Spinal cord (tissue), 10 donors: ENCODE measurements at places on chromosomes 12 and 14. TPM values are rescaled to one million over a fixed set of nuclear protein-coding genes. Genes with fewer than 3 reads are reported as not detected.

GRCh38 chr12:124143726-124144125 is 151.2 kb upstream of the RFLNA start:
- DNase-seq: no peak

The ACOT4 gene
- polyA plus RNA-seq: 1.3 TPM

The KRT80 gene
- polyA plus RNA-seq: 0.12 TPM

DNA sequence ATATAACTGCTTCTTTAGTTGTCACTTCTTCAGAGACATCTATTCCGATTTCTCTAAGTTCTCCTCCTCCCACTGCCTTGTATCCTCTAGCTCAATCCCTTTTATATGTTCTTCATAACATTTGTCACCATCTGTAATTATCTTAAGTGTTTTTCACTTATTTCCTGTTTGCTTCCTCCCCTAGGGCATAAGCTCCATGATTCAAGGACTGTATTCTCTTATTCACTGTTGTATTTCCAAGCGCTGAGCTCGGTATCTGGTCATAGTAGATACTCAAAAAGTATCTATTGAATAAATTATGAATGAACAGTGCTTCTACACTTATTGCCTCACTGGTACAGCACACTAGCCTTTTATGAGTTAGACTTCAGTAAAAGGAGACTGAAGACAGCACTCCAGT is 109.0 kb upstream of the TMPO start:
- no peak for DNase-seq

GRCh38 chr14:74949859-74950573 is 5.4 kb downstream of the PGF start:
- DNase-seq: no peak

The EML5 gene
- polyA plus RNA-seq: 5.2 TPM

The SERPINA1 gene
- polyA plus RNA-seq: 6.6 TPM

DNA sequence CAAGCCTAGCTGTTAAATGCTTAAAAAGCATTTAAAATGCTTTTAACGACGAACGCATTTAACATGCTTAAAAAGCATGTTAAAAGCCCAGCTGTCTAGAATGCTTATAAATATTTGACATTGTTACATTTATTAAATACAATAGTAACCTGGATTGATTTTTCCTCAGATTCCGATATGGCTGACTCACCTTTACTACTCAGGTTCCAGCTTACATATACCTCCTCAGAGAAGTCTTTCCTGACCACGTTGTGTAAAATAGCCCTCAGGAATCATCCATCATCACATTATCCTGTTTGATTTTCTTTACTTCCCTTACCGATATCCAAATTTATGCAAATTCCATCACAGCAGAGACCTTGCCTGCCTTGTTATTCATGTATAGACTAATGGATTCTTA is 51.4 kb downstream of the SLC41A2 start:
- DNase-seq: no peak

- no peak for DNase-seq
These were observed 29.3 kb downstream of the AK7 start for GRCh38 chr14:96421236-96421635.

GRCh38 chr12:92971859-92972524 is 42.9 kb upstream of the EEA1 start:
- no peak for DNase-seq
